ENCODE measurements at places on chromosomes 1 and 21.

- DNase-seq: no peak
Observed at GRCh38 chr1:1004780-1005697, 5.1 kb upstream of the HES4 start.

- no peak for DNase-seq
Observed at GRCh38 chr1:85091671-85092280, 43.5 kb upstream of the MCOLN3 start.

- no peak for DNase-seq
Observed at GRCh38 chr1:45033356-45033755, 21.3 kb downstream of the UROD start.

GRCh38 chr1:40806731-40807695 is 23.4 kb downstream of the KCNQ4 start:
- no peak for DNase-seq

DNA sequence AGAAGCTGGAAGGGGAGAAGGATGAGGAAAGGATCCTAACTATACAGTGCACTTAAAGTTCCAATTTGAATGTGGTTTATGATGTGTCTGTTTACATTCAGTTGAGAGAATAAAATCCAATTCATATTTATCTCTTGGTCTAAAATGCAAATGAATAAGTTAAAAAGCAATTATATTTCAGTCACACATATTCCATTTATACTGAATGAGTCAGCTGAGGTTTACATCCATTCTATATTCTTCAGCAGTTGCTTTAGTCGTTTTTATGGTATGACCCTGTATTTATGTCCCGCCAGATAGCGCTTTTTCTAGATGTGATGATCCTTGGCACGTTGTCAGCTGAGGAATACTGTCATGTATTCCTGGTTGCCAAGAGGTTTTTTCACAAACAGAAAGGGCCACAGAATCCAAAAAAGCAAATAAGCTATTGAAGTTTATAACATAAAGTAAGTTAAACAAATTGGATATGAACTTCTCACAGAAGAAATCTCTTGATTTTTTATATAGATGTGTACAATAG is 866.2 kb downstream of the NCAM2 start:
- no peak for DNase-seq

GRCh38 chr1:153537376-153537730 is 1.6 kb upstream of the S100A6 start:
- DNase-seq: no peak

Data from NCI-H1694 treated with DMSO at 0.1 percent for 48 hours (cell line).